SK-N-SH treated with all-trans-retinoic acid at 6 μM for 48 hours (cell line): ENCODE measurements at places on chromosomes 13 and 19.

- ATAC-seq = no peak
Observed at GRCh38 chr13:42645717-42646116, 71.8 kb downstream of the TNFSF11 start.

- ATAC-seq = no peak
Observed at GRCh38 chr13:59950266-59950665, 213.5 kb downstream of the DIAPH3 start.

DNA sequence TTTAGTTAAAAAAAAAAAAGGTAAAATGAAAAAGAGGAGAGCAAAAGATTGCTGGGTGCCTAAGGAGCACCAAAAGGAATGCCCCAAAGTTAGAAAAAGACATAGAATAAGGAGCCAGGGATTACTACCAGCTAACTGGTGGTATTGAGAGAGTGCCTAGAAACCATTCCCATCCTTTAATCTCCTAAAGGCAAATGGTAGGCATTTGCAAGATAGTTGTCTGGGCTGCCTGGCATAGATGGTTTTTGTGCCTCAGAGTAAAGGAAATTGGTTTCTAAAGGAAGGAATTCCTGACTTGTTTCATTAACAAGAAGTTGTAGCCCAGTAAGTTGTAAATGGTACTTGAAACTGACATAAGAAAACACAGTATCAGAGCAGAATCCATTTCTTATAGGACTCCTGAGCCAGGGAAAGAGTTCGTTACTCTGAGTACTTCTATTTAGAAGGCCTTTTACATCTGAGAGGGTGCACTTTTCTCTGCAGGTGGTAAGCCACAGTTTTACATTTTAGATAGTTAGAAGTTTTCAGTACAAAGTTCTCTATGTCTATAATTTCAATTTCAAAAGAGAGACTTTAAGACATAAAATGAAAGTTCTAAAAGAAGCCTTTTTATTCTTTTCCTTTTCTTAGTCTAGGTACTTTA, 92.6 kb downstream of the OLFM4 start:
- no peak for ATAC-seq

DNA sequence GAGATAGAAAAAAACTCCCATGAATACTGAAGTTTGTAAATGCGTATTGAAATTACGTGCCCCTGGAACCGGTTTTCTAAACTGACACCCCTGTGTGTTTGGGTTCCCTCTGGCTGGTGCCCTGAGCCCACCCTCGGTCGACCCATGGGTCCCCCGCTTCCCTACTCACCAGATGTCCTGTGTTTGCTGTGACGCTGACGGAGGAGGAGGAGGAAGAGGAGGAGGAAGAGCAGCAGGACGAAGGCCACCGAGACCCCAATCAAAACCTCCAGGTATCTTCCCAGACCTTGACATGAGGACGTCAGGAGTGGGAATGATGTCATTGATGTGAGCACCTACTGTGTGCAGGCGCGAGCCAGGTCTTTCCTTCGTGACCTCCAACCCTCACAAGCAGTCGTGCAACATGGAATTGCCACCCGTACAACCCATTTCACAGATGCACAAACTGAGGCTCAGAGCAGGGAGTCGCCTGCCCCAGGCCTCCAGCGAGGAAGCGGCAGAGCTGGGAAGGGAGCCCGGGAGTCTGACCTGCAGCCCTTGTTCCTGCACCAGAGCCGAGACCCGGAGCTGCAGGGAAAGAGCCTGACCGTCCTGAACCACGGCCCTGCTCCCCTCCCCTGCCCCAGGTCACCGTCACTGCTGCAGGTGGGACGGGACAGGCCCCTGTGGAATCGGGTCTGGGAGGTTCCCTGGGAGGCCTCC, 3.7 kb downstream of the LILRB3 start:
- ATAC-seq = no peak
